ENCODE measurements at places on chromosomes 12 and 14.

DNA sequence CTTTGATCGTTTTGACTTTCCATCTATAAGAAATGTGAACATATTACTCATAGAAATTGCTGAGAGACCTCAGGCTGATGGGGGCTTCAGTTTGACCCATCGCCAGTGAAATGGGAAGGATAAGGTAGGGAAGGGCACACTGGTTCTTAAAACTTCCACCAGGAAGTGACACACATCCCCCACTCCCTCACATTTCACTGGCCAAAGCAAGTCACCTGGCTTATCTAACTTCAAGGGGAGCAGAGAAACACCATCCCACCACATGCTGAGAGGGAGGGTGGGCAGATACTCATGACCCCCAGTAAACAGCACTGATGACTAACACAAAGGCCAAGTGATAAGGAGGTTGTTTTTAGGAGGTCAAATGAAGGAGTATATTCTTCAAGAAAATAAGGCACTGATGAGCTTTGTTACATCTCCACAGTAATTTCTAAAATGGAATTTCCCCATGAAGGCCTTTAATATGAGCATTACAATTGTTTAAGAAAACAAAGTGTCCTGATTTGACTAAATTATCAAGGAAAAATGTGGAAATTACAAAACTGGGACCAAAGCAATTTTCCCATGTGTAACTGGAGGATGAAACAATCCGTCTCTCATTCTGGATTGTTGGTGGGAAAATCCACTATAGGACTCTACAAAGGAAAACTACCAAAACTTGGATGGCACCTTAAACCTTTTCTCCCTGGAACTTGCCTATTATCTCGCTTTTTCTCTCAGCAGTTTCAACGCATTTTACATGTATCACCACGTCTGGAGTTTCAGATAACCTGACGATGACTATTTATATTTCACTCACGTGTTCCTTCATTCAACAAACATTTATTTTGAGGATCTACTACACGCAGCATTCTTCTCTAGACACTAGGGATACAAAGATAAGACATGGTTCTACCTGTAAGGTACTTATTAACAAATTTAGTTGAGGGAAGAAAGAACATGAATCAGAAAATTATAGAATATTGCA lies 91.8 kb upstream of the EEA1 start:
- no peak for DNase-seq

DNA sequence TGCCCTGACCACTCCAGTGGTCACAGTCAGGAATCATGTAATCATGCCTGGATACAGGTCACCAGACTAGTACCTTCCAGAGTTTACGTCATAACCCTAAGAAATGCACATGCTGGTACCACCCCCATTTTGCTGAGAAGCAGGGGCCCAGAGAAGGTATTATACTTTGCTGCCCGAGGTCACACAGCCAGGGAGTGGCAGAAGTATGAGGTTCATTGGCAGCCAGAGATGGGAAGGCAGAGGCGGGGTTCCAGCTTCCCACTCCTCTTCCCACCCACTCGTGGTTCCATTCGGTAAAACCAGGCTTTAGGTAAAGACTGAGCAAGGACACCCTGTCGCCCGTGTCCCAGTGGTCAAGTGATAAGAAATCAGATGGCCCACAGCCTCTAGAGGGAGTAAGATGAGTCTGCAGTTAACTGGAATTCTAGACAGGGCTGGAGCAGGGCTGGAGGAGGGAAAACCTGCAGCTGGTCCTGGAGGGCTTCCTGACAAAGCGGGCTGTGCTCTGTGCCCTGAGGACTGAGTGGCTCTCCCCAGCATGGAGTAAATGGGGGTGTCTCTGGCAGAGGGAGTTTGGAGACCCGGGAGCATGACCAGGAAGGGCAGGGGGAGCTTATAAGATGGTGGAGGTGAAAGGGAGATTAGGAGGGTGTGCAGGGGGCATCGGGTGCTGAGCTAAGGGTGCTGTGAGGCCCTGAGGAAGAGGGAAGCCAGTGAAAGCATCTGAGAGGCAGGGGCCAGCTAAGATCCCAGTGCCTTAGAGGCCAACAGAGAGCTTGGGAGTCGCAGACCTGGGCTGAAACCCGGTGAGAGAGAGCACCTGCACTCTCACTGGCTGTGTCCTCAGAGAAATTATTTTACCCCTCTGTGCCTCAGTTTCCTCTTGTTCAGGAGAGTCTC lies 5.7 kb downstream of the FAM222A start:
- no peak for DNase-seq

GRCh38 chr12:40198601-40199000 lies 26.2 kb upstream of the LRRK2 start:
- no peak for DNase-seq

DNA sequence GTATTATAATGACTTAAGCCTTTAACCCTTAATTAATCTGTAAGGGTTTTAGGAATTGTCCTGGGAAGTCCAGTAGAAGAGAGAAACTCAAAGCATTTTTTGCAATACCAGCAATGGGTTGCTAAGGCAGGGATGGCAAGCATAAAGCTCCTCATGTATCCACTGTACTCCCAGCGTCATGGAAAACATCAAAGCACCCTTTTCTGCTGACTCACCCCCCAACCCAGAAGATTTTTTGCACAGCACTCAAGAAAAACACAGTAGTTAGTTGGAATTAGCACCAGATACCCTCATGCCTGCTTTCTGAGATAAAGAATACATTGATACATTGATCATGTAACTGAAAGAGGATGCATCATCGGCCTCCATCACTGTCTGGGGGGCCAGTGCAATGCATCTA lies 199.1 kb upstream of the CNOT2 start:
- no peak for DNase-seq

- DNase-seq, result no peak
These were observed 13.7 kb downstream of the REM2 start for GRCh38 chr14:22896760-22897159.

GRCh38 chr12:122975790-122976647 lies 975 bp downstream of the OGFOD2 start:
- no peak for DNase-seq

DNA sequence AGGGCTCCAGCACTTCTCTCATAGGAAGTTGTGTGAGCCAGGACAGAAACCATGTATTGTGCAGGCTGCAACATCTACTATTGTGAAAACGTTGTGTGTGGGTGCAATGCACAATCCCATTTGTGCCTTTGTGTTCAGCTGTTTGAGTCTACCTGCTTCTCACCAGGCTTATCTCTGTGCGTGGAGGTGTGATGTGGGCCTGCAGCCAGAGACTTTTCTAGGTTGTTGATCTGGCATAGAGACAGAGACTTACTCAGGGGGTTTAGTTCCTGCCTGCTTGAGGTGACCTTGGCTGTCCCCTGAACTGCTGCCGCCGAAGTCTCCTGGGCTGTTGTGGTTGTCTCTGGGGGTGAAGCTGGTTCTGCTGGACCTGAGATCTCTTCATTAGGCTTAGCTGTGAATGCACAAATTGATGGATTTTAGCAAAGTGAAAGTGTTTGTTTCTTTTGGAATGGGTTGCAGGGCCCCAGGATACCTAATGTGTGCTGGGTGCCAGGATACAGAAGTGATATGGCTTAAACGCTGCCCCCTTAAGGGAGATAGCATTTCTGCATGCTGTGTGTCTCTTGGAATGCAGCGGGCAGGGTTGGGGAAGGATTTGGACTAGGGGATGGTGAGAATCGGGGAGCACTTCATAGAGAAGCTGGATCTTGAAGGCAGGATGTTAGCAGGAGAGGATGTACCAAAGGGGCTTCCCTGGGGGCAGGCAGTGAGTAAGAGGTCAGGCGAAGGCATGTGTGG lies 2.5 kb downstream of the LACRT start:
- no peak for DNase-seq

Measured in SHP77 treated with DMSO at 0.1 percent for 48 hours (cell line).